ENCODE measurements at places on chromosomes 13 and 19. TPM values are rescaled to one million over a fixed set of nuclear protein-coding genes. Genes with fewer than 3 reads are reported as not detected.

PDX1 gene
- total RNA-seq: not detected

NALCN gene
- not detected for total RNA-seq

SIGLECL1 gene
- not detected for total RNA-seq

C19orf81 gene
- total RNA-seq: 36.8 TPM

RAB20 gene
- total RNA-seq: 22.4 TPM

CYP2A7 gene
- not detected for total RNA-seq

CD79A gene
- total RNA-seq: 0.11 TPM

DNA sequence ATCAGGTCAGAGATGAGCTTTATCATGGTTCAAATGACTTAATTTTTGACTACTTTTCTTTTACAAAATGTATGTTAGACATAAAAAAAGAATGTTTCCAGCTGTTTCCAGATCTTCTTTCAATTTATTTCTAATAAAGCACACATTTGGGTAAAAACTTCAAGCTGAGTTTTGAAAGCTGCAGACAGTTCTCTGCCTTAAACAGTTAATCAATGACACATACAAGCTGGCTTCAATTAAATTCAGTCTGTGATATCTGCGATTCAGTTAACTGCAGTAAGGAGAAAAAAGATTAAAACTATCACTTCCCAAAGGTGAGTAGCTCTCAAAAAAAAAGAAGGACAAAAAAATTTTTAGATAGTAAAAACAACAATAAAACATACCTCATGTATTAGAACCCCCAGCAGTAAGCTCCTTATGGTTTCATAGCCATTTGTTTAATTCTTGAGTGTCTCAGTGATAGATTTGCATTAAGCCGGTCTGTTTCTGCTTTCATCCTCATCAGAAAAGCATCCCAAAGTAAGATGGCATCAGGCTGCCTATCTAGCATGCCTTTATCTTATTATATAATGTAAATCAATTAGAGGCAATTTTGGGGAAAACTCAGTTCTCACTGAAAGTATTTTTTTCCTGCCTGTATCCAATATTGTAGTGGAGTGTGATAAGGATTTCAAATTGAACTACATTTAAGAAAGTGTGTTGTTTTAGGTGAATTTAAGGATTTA, 81.8 kb upstream of the STARD13 start:
- no peaks in the 10 kb centered on the region for H3K36me3 ChIP-seq
- no peak overlapping the region for H3K4me3 ChIP-seq
- no peak overlapping the region for H3K27ac ChIP-seq
- no peaks in the 10 kb centered on the region for H3K4me1 ChIP-seq
- no peak for DNase-seq

GRCh38 chr13:102970542-102970941, 95.7 kb downstream of the SLC10A2 start:
- peaks cover 11% of the 10 kb centered on the region for H3K4me1 ChIP-seq
- H3K27ac ChIP-seq: no peak overlapping the region
- no peaks in the 10 kb centered on the region for H3K27me3 ChIP-seq
- H3K4me3 ChIP-seq: no peak overlapping the region
- H3K36me3 ChIP-seq: no peaks in the 10 kb centered on the region
- DNase-seq: no peak

- DNase-seq: no peak
- H3K4me1 ChIP-seq: no peaks in the 10 kb centered on the region
- H3K36me3 ChIP-seq: peaks cover 35% of the 10 kb centered on the region
- no peaks in the 10 kb centered on the region for H3K27me3 ChIP-seq
- H3K27ac ChIP-seq: no peak overlapping the region
Observed at GRCh38 chr19:32450217-32450616, 44.6 kb downstream of the DPY19L3 start.

- H3K27ac ChIP-seq: no peak overlapping the region
- no peaks in the 10 kb centered on the region for H3K36me3 ChIP-seq
- no peak for DNase-seq
- H3K4me3 ChIP-seq: no peak overlapping the region
- H3K27me3 ChIP-seq: no peaks in the 10 kb centered on the region
- peaks cover 22% of the 10 kb centered on the region for H3K4me1 ChIP-seq
Observed at GRCh38 chr19:34256835-34257558, 2.6 kb downstream of the GARRE1 start.

DNA sequence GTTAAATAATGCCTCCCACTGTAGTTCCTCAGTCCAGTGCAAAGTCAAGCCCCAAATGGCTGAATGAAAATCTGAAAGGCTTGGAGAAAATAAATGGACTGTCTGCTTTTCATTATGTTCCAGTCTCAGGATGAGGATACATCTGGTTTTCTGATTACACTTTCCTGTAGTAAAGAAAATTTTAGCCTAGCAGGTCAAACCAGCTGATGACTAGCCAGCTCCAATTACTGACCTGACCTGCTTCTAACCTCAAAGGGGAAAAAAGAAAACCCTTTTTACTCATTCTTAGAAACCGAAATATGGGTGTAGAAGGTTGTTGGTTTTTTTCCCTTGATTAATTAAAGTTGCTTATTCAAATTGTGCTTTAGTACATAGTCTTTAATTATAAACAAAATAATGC, 418.4 kb downstream of the EFNB2 start:
- DNase-seq: peak; percentile 6
- no peaks in the 10 kb centered on the region for H3K4me1 ChIP-seq
- no peak overlapping the region for H3K27ac ChIP-seq
- no peaks in the 10 kb centered on the region for H3K27me3 ChIP-seq

- H3K27me3 ChIP-seq: peaks cover 15% of the 10 kb centered on the region
- H3K4me3 ChIP-seq: no peak overlapping the region
- H3K36me3 ChIP-seq: no peaks in the 10 kb centered on the region
- no peaks in the 10 kb centered on the region for H3K4me1 ChIP-seq
- H3K27ac ChIP-seq: no peak overlapping the region
Observed at GRCh38 chr19:48757741-48758144, 2.4 kb downstream of the FGF21 start.

- H3K36me3 ChIP-seq: no peaks in the 10 kb centered on the region
- no peaks in the 10 kb centered on the region for H3K4me1 ChIP-seq
- DNase-seq: no peak
- H3K27me3 ChIP-seq: no peaks in the 10 kb centered on the region
- H3K27ac ChIP-seq: no peak overlapping the region
- H3K4me3 ChIP-seq: no peak overlapping the region
Observed at GRCh38 chr13:108302279-108302678, 32.8 kb downstream of the TNFSF13B start.

- H3K27me3 ChIP-seq: no peaks in the 10 kb centered on the region
- no peak overlapping the region for H3K4me3 ChIP-seq
- peaks cover 3% of the 10 kb centered on the region for H3K4me1 ChIP-seq
- H3K27ac ChIP-seq: no peak overlapping the region
- no peaks in the 10 kb centered on the region for H3K36me3 ChIP-seq
- DNase-seq: no peak
Observed at GRCh38 chr13:79231887-79232286, 174.2 kb downstream of the RBM26 start.

DNA sequence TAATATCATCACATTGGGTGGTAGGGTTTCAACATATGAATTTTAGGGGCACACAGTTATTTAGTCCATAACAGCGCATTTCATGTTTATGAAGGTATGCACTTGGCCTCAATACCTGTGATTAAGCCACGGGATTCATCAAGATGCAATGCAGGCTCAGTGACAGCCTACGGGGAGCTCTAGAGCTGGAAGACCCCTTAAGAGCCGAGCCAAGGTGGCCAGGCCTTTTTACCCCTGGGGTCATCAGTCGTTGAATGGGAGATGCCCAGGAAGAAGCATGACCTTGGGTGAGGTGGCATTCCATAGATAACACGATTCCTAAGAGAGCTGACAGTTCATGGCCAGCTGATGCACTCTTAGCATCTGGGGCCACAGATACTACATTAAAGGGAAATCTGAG, 380.0 kb downstream of the ZNF536 start:
- no peak overlapping the region for H3K4me3 ChIP-seq
- H3K36me3 ChIP-seq: no peaks in the 10 kb centered on the region
- H3K4me1 ChIP-seq: no peaks in the 10 kb centered on the region
- H3K27ac ChIP-seq: no peak overlapping the region
- DNase-seq: no peak

- H3K4me1 ChIP-seq: no peaks in the 10 kb centered on the region
- no peaks in the 10 kb centered on the region for H3K27me3 ChIP-seq
- no peak overlapping the region for H3K4me3 ChIP-seq
- no peaks in the 10 kb centered on the region for H3K36me3 ChIP-seq
- H3K27ac ChIP-seq: no peak overlapping the region
Observed at GRCh38 chr13:32790731-32791130, 204.5 kb downstream of the PDS5B start.

- no peaks in the 10 kb centered on the region for H3K27me3 ChIP-seq
- no peak overlapping the region for H3K27ac ChIP-seq
- peak; percentile 87 for DNase-seq
- no peak overlapping the region for H3K4me3 ChIP-seq
- H3K36me3 ChIP-seq: no peaks in the 10 kb centered on the region
Observed at GRCh38 chr13:49635599-49636433, 7.5 kb downstream of the ARL11 start.

DNA sequence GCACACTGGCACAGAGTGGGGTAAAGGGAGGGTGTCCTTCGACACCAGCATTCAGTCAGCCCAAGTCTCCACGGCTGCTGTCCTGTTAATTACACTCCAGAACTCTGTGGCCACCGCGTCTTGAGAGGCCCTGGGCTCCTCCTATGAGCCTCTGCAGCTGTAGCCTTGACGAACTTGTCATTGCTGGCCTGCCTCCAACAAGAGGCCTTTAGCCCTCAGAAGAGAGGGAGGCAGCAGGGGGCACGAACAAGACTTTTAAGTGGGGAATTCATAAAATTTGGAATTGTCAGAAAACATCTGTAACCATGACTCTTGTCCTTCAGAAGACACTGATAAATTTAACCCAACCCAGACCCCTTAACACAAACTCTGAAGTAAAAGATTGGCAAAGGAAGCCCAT, 241.9 kb downstream of the UQCRFS1 start:
- no peaks in the 10 kb centered on the region for H3K27me3 ChIP-seq
- no peak overlapping the region for H3K4me3 ChIP-seq
- DNase-seq: no peak
- H3K27ac ChIP-seq: no peak overlapping the region
- no peaks in the 10 kb centered on the region for H3K4me1 ChIP-seq

DNA sequence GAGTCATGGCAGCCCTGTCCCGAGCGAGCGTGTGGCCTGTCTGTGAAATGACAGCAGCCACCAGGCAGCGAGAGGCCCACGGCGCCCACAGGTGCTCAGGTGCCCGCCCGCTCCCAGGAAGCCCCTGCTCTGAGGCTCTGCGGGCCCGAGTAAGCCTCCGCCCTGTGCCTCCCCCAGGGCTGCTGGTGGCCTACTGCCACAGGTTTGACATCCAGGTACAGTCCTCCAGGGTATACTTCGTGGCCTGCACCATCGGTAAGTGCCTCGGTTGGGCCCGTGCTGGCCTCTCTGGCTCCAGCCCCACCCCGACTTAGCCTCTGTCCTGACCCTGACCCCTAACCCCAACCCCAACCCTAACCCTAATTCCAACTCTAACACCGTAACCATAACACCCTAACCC, 15.0 kb upstream of the TMPRSS9 start:
- DNase-seq: no peak
- no peaks in the 10 kb centered on the region for H3K4me1 ChIP-seq
- peaks cover 11% of the 10 kb centered on the region for H3K36me3 ChIP-seq

- H3K27me3 ChIP-seq: peaks cover 99% of the 10 kb centered on the region
- H3K27ac ChIP-seq: no peak overlapping the region
- peaks cover 7% of the 10 kb centered on the region for H3K4me1 ChIP-seq
- DNase-seq: no peak
- no peak overlapping the region for H3K4me3 ChIP-seq
Observed at GRCh38 chr13:112102243-112102642, 35.3 kb downstream of the SOX1 start.

DNA sequence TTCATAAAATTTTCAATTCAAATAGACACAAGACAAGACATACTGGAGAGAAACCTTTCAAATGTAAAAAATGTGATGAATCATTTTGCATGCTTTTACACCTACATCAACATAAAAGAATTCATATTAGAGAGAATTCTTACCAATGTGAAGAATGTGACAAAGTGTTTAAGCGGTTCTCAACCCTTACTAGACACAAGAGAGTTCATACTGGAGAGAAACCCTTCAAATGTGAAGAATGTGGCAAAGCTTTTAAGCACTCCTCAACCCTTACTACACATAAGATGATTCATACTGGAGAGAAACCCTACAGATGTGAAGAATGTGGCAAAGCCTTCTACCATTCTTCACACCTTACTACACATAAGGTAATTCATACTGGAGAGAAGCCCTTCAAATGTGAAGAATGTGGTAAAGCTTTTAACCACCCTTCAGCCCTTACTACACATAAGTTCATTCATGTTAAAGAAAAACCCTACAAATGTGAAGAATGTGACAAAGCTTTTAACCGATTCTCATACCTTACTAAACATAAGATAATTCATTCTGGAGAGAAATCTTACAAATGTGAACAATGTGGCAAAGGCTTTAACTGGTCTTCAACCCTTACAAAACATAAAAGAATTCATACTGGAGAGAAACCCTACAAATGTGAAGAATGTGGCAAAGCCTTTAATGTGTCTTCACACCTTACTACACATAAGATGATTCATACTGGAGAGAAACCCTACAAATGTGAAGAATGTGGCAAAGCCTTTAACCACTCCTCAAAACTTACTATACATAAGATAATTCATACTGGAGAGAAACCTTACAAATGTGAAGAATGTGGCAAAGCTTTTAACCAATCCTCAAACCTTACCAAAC, 24.6 kb upstream of the ZNF431 start:
- no peaks in the 10 kb centered on the region for H3K4me1 ChIP-seq
- H3K4me3 ChIP-seq: no peak overlapping the region
- peaks cover 10% of the 10 kb centered on the region for H3K36me3 ChIP-seq
- H3K27ac ChIP-seq: no peak overlapping the region

DNA sequence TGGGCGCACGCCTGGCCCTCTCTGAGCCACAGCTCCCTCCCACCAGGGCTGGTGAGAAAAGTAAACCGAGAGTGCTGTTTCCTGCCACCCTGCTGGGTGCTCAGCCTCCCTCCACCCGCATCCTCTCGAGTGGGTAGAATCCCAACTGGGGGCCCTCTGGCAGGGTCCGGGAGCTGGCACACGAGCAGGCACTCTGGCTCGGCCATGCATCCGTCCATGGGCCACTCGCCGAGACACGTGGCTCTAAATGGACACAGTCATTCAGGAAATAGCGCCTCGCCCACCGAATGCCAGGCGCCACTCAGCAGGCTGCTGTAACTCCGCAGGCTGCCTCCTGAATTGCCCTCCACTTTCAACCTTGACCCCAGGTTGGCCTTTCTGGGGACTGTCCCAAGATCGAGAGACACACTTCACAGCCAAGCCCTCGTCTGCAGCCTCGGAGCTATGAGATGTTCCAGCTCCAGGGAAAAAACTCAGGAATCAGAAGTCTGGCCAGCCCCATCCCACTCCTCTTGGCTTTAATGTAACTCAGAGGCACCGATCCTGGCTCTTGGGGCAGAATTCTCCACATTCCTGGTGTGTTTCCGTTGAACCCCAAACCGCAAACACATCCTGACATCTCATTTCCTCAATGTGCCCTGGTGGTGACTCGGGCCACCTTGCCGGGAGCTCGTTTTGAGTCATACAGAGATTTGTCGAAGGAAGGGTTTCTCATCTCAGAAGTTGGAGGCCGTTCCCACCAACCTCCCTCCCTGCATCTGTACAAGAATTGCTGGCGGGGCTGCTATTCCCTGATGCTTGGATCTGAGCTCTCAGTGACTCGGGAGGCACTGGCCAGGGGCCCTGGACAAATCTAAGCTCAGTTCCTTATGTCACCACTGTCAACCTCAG, 14.1 kb downstream of the KLF2 start:
- no peaks in the 10 kb centered on the region for H3K27me3 ChIP-seq
- no peak for DNase-seq
- no peak overlapping the region for H3K4me3 ChIP-seq
- no peak overlapping the region for H3K27ac ChIP-seq

- H3K4me3 ChIP-seq: no peak overlapping the region
- no peaks in the 10 kb centered on the region for H3K27me3 ChIP-seq
- H3K4me1 ChIP-seq: no peaks in the 10 kb centered on the region
Observed at GRCh38 chr13:49976314-49977258, 20.3 kb upstream of the TRIM13 start.

Measured in cardiac muscle cell (in vitro differentiated cells and primary cell).